Stimulated activated CD8-positive, alpha-beta memory T cell treated with anti-CD3 and anti-CD28 coated beads, Interleukin-4, amount 100 ng/mL, for 4 hours (primary cell): ENCODE measurements at places on chromosomes 2 and 18.

GRCh38 chr2:240401308-240401707, 34.2 kb upstream of the GPC1 start:
- no peak for DNase-seq

DNA sequence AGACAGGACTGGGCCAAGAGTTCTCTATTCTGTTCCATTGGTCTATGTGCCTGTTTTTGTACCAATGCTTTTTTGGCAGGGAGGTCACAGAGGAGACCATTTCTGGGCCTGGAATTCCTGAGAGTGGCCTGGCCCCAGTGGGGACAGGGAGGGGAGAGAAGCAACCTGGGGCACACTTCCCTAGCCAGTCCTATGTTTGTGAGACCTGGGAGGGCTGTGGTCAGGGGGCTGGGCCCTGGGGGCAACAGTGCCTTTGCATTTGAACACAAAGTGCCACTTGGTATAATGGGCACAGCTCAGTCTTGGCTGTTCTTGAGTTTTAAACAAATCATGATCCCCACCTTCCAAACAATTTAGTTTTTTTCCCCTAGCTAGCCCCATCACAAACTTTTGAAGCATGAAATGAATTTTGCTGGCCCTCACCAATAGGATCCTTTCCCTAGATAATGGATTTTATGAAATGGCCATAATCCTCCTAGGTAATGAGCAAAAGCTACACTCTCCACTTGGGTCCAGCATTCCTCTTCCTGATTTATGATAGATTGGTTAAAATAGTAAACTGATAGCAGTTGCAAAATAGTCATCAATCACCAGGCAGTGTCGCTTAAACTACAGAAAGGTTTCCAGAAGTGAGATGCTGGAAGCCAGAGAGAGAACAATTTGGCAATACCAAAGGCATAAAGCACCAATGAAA, 133.5 kb downstream of the GLI2 start:
- no peak for DNase-seq

DNA sequence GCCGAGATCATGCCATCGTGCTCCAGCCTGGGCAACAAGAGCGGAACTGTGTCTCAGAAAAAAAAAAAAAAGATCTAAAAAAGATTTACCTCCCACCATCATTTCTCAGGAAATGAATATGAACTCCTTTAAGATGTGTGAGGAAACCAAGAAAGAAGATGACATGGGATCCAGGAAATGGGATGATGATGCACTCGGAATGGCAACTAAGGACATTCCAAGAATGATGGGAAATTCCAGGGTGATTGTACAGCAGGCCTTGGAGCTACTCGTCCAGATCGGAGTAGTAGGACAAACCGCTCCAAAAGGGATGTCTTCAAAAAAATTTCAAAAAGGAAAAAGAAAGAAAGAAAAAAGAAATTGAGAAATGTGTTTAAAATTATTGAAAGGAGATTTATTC, 84.9 kb upstream of the PMAIP1 start:
- no peak for DNase-seq

DNA sequence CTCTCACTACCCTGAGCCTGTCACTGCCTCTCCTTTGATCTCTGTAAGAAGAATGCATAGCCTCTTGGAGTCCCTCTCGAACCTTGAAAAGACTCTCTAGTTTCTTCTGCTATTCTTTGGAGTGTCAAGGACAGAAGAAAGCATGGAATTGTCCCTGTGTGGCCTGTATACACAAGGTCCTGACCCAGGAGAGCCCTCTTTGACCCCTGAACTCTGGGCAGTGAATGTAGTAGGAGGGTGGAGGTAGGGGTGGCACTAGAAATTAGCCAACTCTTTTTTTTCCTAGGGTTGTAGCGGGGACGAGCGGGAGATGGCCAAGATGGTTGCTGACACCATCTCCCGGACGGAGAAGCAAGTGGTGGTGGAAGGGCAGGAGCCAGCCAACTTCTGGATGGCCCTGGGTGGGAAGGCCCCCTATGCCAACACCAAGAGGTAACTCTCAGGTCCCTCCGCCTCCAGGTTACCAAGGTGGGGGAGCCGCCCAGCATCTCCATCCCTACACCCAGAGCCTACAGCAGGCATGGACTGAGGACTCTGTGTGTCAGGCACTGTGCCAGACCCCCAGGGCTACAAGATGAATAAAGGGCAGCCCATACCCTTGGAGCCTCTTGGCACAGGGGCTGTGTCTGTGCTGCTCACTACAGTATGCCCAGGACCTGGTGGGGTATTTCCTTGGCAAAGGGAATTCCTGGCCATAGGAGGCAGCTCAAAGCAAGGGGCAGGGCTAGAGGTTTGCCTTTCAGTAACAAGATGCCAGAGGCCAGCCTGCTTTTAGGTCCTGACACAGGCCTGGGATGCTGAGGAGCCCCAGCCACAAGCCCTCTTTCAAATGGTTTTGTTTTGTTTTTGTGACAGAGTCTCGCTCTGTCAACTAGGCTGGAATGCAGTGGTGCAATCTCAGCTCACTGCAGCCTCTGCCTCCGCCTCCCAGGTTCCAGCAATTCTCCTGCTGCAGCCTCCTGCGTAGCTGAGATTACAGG, 16.4 kb downstream of the VIL1 start:
- no peak for DNase-seq

- DNase-seq: no peak
Measured at GRCh38 chr2:45745231-45745630, 93.8 kb downstream of the PRKCE start.

- DNase-seq: no peak
Measured at GRCh38 chr18:34780856-34781255, 70.8 kb downstream of the DTNA start.
